ENCODE measurements at places on chromosomes 2 and 18.
A peak's percentile ranks its signal among the peaks of the same experiment; 100 is the strongest.

DNA sequence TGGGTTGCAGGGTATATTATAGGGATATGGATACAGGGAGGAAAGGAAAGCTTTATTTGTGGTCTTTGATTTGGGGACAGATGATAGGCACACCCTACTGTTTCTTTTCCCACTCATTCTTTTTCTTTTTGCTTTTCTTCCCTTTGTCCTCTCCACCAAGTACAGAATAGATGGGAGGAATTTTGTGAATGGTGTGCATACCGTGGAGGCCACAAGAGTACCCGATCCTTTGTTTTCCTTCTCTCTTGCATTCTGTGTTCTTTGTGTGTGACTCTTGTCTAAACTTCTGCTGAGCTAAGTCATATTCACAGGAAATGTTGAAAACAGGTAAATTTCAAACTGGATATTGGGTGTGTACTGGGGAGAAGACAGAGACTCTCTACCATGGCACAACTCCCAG, 321.4 kb upstream of the SLC8A1 start:
- DNase-seq: no peak

- DNase-seq: no peak
These were observed 247.9 kb downstream of the ATAD2B start for GRCh38 chr2:23679044-23679443.

- DNase-seq: peak; percentile 85
These were observed 34.5 kb upstream of the CCNYL1 start for GRCh38 chr2:207676827-207677354.

GRCh38 chr2:235054919-235055318, 103.1 kb downstream of the SH3BP4 start:
- DNase-seq: no peak

DNA sequence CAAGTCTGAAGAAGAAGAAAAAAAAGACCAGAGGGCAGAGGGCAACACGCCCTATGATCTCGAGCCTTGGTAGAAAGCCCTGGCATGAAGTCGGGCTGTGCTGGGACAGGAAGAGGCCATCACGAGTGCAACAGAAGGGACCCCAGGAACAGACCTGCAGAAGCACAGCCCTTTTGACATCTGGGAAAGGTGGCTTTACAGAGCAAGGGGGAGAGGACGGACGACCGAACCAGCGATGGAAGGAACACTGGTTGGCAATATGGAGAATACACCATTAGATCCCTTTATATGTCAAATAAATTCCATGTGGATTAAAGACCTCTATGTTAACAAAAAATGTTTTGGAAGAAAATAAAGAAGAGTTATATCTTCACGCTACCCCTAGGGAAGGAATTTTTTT, 10.7 kb downstream of the KIF1A start:
- DNase-seq: no peak

DNA sequence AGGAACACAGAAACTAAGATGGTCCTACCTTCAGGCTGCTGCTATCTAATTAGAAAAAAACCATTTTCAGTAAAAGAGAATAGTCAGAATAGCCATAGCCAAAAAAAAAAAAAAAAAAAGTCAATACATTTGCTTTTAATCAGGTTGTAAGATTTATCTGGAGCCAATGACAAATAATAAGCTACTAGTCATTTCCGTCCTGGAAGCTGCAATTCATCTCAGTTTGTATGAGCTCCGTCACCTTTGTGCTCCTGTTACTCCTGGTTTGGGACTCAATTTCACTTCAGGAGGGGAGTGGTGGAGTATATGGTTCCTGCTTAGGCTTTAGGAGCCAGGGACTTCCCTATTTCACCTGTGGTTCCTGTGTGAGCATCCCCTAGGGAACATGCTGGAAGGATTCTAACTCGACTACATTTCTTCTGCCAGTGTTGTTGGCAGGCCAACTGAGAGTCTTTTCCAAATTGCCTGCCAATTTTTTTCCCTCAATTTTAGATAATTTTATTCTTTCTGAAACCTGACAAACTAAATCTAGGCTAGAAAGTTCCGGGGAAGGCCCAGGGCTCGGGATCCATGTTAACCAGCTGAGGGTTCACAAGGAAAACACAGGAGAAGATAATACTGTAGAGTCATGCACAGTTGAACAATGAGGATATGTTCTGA, 481.8 kb downstream of the DLGAP1 start:
- no peak for DNase-seq

- no peak for DNase-seq
These were observed 170.6 kb downstream of the CERS6 start for GRCh38 chr2:168626647-168627046.

DNA sequence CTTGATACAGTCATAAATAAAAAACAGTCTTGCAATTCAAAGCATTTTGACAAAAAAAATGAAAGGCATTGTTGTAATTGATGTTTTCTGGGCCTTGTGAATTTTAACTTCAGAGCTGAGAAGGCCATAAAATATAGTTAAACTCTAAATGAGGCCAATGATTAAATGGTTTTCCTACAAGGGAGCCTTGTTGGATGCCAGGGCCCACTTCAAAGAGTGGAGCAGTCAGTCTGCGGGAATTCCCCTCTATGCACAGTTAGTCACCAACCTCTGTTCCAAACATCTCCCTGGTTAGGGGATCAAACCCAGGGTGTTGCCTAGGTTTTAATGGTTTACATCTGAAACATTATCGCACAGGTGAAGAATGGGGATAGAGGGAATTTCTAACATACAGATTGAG, 143.4 kb downstream of the NCKAP5 start:
- DNase-seq: peak; percentile 77

DNA sequence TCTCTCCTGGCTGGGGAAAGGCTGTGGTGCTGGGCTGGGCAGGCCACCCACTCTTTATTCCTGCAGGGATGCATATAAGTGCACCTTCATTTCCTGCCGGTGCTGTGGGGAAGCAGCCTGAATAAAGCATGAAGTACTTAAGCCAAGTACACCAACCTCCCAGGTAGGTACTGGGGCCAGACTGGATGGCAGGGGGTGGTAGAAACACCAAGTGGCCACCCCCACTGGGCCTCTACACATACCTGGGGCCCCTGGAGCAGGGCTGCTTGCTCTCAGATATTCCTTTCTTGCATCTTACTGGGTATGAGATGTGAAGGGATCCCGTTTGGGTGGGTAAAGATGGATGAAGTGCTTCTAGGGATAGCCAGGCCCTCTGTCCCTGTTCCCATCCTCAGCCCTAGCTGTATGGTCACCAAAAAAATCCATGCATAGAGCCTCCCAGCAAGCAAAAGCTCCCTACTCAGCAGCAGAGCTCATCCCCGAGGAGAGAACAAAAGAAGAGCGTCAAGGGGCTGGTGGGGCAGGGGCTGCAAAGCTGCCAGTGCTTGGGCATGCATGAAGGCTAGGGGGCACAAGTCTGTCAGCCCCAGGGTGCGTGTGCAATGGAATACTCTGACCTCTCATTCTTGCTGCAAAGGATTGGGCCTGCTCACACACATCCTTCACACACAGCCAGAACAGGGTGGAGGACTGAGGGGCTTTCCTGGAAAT, 22.0 kb downstream of the CCT7 start:
- DNase-seq: no peak

- DNase-seq: no peak
These were observed 166.5 kb downstream of the CERS6 start for GRCh38 chr2:168622559-168622958.

DNA sequence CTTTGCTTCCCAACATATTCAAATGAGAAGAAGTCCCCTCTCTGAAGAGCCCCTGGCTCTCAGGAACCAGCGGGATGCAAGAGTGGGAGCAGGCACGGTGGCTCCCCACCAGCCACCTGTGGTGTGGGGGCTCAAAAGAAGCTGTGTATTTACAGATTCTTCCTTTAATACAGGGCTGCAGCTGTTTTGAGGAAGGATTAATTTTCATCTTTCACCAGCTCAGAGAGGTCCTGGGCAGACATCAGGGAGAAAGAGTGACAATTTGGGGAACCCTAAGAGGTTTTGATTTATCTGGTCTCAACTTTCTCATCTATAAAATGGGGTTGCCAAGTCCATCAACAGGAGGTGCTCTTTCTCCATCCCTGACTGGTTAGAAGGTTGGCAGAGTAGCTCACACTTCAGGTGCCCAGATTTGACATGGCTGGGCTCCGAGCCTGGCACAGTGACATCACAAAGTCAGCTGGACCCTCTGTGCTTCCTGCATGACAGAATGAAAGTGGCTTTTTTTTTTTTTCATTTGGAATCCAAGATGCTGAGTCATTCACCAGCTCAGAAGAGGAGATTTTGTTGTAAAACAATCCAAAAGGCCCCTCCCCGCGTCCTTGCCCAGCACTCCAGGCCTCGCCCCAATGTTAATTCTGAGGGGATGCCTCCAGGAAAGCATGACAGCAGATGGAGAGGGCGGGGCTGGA, 15.5 kb upstream of the SIX2 start:
- peak; percentile 98 for DNase-seq

GRCh38 chr2:5798084-5798483, 105.9 kb downstream of the SOX11 start:
- peak; percentile 92 for DNase-seq

- no peak for DNase-seq
These were observed 5.4 kb downstream of the CWC22 start for GRCh38 chr2:180001726-180002125.

GRCh38 chr2:145807968-145808367, 1288.0 kb upstream of the ZEB2 start:
- DNase-seq: peak; percentile 7

GRCh38 chr2:183993052-183993451, 605.3 kb upstream of the ZNF804A start:
- no peak for DNase-seq

DNA sequence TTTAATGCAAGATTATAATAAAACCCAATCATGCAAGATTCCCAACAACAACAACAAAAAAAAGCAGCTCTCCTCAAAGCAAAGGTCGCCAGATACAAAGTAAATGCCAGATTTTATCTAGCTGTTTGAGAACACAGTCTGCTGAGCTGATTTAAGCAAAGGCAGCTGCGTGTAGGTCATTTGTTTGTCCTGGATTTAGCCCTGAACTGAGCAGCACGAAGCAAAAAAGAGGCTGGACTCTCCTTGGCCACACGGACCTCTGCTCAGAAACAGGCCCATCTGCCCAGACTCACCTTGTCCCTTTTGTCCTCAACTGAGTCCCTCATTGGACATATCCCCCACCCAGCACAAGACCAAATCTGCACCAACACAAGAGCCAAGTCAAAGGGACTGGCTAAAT, 91.5 kb downstream of the PID1 start:
- no peak for DNase-seq

- no peak for DNase-seq
These were observed 15.0 kb upstream of the CPS1 start for GRCh38 chr2:210541290-210541902.

DNA sequence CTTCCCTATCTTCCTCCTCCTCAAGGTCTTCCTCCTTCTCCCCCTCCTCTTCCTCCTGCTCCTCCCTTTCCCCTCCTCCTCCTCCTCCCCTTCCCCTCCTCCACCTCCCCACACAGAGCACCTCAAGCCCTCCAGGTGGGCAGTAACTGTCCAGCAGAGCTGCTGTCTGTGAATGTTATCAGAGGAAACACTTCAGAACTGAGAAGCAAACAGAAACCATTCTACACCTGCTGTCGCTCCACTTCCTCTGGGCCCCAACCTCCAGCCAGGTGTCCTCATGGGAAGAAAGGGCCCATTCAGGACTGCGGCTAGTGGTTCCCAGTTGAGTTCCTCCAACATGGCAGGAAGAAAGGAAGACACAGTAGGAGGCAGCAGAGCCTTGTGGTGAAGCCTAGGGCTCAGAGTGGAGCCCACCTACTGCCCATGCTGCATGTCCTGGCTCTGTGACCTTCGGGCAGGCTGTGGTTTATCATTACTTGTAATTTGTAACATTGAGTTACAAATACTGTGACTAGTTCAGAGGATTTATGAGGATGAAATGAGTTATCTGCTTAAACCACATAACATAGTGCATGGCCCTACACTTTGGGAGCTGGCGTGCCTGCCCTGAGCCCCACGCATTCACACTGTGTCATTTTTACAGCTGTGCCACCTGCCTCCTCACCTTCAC, 165.9 kb upstream of the ID2 start:
- no peak for DNase-seq

DNA sequence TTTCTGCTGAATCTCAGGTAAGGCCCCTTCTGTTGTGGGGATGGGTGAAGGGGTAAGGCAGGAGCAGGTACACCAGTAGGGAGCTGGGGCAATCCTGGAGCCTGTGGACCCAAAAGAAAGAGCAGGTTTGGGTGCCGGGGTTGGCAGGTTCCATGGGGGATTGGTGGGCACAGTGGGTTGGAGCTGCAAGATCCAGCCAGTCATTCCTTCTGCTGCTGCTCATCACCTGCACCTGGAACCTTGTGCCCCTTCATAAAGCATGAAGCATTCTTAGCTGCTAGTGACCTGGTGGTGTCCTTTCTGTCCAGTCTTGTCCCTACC, 24.9 kb downstream of the FHOD3 start:
- no peak for DNase-seq

GRCh38 chr18:54415086-54415485, 57.4 kb downstream of the C18orf54 start:
- DNase-seq: no peak

GRCh38 chr2:18119883-18120282, 241.4 kb downstream of the KCNS3 start:
- DNase-seq: peak; percentile 63

- DNase-seq: no peak
These were observed 164.3 kb upstream of the PGAP1 start for GRCh38 chr2:197090742-197091367.

GRCh38 chr2:69034122-69034521, 21.1 kb downstream of the ANTXR1 start:
- no peak for DNase-seq

GRCh38 chr2:190663348-190663747, 14.5 kb downstream of the NAB1 start:
- DNase-seq: no peak

DNA sequence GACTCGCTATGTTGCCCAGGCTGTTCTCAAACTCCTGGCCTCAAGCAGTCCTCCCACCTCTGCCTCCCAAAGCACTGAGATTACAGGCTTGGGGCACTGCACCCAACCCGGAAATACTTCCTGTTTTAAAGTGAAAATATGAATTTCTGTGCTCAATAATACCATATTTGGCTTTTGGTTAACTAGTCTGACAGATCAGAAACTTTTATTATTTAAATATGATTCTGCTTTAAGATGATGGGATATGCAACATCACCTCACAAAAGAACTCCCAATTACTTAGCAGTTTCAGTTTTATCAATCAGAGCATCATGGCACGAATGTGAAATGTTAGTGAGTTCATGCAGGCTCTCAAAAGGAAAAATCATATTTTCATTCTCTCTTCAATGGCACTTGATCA, 120.6 kb downstream of the PTRHD1 start:
- no peak for DNase-seq

Data from A172 (cell line).